Activated CD8-positive, alpha-beta memory T cell treated with anti-CD3 and anti-CD28 coated beads for 1 hour (primary cell): ENCODE measurements at places on chromosomes 4 and X.

- no peak for DNase-seq
Observed at GRCh38 chr4:163556177-163556576, 61.7 kb downstream of the TMA16 start.

DNA sequence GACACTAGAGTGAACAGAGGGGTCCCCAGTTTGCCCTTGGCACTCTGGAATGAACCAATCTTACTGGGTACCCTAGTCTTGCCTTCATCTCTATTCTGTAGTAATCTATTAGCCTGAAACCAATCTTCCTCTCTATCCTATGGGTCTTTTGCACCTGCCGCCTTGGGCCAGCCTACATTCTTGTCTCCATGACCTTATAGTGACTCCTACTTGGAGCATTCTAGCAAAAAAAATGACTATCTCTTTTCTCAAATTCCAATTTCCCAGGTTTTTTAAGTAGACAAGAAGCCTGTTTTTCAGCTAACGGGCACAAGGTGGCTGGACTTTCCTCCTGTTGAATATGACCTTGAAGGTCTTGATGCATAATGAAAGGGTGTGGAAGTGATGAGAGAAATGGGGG is 568.7 kb downstream of the TRAM1L1 start:
- DNase-seq: no peak

- DNase-seq: peak; percentile 94
Observed at GRCh38 chrX:318739-319578, at the start of gene GTPBP6. Gene GTPBP6 (minus strand): TSS chrX:318796. CDS start chrX:318787, 9 bp downstream.

DNA sequence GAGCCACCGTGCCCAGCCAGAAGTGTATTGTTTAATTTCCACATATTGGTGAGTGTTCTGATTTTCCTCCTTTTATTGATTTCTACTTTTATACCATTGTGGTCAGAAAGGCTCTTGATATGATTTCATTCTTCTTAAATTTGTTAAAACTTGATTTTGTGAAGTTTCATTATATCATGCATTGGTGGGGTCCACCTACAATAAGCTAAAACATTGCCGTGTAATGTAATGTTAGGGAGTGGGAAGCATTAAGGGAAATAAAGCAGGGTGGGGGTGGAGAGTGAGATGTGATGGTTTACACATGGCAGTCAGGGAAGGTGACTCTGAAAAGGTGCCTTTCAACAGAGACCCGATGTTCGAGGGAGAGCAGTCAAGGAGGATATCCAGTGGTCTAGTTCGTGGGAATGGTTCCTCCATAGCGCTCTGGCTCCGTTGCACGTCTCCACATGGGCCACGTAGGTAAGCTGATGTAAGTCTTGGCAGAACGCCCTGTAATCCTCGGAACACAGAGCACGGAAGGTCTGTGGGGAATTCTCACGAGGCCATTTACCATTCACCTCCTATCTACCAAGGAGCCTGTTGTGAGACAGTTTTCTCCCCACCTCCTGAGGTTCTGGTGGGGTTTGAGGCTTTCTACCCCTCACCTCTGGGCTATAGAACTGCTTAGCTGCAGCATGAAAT is 7.7 kb upstream of the WDR13 start:
- no peak for DNase-seq

- no peak for DNase-seq
Observed at GRCh38 chrX:150873616-150874015, 24.9 kb downstream of the CD99L2 start.

GRCh38 chrX:13256603-13257002 is 63.2 kb downstream of the ATXN3L start:
- DNase-seq: no peak

GRCh38 chrX:109352066-109352588 is 129.8 kb downstream of the GUCY2F start:
- no peak for DNase-seq

DNA sequence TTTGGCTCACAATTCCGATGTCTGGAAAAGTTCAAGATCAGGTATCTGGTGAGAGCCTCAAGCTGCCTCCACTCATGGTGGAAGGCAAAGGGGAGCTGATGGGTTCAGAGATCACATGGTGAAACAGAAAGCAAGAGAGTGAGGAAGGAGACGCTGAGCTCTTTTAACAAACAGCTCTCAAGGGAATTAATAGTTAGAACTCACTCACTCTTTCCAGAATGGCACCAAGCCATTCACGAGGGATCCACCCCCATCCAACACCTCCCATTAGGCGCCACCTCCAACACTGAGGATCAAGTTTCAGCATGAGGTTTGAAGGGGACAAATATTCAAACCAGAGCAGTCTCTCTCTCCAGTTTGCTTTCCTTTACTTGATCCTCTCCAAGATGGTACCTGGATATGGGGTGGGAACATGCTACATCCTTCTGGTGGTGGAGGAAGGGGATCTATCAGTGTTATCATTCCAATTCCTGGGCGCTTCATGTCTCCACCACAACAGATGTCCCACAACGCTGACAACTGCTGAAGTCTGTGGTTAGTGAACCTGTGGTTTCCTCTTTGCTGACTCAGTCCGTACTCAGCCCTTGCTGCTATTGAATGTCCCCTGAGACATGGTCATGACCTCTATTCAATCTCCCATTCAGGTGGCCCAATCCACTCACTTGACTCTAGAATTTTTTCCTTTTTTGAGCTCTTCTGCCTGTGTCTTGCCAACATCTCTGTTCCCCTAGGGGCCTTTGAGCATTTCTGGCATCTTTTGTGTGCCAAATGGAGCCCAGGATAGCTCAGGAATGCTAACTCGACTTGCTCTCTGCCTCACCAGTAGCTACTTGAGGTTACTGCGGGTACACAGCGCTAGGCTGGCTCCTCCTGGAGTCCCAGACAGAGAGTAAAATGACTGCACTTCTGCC is 395.2 kb downstream of the MID1IP1 start:
- DNase-seq: no peak

DNA sequence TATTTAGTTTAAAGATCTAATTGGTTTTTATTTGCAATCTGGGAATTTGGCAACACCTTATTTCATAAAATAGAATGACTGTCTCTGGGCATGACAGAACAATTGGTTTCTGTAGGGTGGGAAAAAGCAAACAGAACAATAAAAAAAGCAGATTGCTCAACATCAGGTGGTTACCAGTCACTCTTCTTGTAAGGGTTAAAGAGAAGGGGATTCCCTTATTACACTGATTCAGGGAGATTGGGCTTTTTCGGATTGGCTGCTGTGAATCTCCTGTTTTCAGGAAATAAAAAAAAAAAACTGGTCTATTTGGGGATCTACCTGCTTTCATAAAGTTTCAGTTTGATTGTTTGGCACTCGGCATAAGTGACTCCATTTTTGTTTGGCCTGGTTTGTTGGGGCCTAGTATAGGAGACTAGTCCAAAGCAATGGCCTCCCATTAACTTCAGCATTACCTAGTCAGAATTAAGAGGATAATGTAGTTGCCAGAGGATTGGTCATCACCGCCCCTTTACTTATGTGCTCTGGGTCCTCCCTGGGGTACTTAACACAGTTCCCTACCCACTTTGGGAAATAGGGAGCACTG is 380.5 kb downstream of the IDS start:
- no peak for DNase-seq

GRCh38 chr4:5114950-5115349 is 63.7 kb downstream of the STK32B start:
- DNase-seq: no peak

DNA sequence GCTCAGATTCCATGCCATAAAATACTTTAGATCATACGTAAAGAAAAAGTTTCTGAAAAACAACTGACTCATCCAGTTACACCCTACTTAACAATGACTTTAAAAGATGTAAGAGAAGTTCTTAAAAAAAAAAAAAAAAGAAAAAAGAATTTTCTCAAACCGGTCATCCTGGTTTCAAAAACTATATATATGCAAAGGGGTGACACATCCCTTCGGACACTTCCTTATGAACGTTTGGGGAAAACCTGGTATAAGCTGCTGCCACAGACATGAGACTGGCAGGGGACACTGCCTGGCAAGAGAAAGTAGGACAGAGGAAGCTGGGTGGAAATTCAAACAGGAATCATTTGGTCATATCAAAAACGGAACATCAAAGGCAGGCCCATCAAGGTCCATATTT is 81.2 kb upstream of the PRSS48 start:
- DNase-seq: no peak

GRCh38 chr4:5615496-5616075 is 92.8 kb downstream of the EVC2 start:
- no peak for DNase-seq

- no peak for DNase-seq
Observed at GRCh38 chrX:10049236-10049635, 82.1 kb downstream of the CLDN34 start.

- no peak for DNase-seq
Observed at GRCh38 chr4:10656988-10657387, 27.6 kb downstream of the CLNK start.

GRCh38 chr4:13963601-13964000 is 336.1 kb upstream of the BOD1L1 start:
- no peak for DNase-seq

- no peak for DNase-seq
Observed at GRCh38 chr4:40251366-40251765, 54.5 kb downstream of the RHOH start.

- DNase-seq: no peak
Observed at GRCh38 chr4:116736756-116737155, 348.6 kb downstream of the TRAM1L1 start.

DNA sequence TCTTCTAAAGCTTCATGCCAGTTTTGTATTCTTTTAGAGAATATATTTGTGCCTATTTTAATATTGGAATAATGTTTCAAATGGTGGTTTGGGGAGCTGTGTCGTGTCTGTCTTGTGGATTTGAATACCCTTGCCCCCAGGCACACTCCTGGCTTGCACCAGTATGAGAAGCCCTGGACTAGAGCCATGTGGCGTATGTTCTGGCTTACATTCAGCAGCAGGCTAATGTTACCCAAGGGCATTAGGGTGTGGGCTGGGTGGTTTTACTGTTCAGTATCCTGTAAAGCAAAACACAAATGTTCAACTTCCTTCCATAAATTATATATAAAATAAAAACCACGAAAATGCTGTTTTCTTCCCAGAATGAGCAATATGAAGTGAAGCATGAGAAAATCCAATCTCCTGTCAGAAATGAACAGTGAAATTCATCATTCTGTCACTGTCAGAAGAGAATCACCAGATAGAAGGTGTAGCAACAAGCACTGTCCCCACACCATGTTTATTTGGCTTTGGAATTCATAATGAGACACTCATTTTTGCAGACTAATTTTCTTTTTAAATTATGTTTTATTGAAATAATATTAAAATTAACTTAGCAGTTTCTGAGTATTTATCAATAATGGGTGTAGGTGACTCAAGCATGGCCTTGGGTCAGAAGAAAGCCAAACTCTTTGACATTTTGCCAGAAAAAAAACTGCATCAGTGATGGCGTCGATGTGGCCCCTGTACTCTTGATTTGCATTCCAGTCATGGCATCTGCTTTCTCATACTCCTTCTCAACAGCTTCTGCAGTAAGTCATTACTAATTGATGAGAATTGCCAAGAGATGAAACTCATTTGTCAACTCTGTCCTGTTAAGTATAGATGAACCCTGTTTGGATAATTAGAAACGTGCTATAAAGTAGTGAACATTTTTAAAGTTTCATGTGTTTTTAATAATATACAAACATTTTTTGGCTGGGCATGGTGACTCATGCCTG is 43.8 kb downstream of the WWC2 start:
- no peak for DNase-seq

GRCh38 chrX:20454117-20454516 is 187.4 kb upstream of the RPS6KA3 start:
- DNase-seq: no peak

DNA sequence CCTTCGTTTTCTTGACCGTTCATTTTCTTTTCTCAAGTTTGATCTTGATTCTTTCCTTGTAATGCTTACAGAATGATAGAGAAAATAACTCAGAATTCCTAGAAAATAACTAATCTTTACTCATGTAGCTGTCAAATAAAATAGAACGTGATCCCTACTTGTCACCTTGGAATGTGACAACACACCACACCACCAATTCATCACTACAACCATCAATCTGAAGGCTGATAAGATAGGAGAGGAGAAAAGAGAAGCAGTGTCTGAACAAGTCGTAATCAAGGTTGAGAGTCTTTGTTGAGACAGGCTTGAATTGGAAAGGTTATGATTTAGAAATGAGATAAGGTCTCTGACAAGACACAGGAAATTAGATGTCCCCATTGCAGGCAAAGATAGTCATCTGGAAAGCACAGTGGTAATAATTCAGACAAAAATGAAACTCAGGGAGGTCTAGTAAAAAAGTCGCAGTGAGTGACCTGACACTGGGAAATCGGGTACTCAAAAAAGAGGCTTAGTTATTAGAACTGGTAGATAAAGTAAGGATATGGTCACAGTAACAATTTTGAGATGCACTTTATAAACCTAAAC is 456.2 kb downstream of the FAT4 start:
- no peak for DNase-seq

DNA sequence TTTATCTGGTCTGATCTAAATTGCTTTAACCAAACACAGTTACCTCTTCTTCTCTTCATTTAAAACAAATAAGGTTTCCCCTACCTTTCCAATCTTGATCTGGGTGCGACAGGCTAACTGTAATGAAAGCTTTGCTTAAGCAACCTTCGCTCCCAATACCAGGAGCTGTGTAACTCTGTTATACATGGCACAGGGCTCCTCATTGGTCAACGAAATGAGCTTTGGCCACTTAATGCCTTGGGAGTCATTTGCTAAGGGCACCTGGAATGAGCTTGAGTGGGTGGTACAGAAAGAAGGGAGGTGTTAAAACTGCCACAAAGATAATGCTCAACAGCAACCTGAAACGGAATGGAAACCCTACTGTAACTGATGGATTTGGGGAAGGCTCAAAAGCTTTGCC is 140.5 kb downstream of the CHRNA9 start:
- DNase-seq: no peak

DNA sequence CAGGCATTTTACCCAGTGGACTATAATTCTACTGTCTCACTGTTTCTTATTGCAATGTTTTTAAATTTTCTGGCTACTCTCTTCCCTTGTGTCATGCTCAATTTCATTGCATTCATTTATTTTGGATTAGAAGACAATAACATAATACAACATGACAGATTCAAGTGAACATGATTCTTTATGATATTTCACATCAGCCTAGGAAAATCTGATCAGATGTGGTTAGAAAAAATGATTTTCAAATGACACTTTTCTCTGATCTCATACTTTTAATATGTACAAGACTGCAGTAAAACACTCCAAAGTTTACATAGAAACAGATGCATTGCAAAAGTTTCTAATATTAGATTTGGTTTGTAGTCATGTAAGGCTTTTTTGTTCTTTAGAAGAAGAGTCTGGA is 586.0 kb downstream of the ACTRT1 start:
- no peak for DNase-seq
